ENCODE measurements at places on chromosomes 6 and 20.

GRCh38 chr6:7138921-7139358, 31.2 kb downstream of the RREB1 start:
- DNase-seq, result no peak

- DNase-seq, result no peak
Observed at GRCh38 chr6:116975600-116975999, 98.6 kb downstream of the RFX6 start.

DNA sequence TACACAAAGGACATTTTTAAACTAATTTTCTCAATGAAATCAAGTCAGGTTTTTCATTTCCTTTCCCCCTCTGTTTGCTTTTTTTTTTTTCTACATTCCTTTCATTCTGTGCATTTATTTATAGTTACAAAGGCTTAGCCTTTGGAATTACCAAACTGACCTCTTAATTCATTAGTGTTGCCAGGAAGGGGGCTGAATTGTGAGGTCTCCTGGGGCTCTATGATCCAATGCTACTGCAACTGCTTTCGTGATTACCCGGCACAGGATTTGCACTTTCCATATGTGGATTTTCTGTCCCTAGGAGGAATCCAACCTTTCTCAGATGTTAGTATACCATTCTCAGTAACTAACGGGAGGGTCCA, 35.3 kb downstream of the NEDD9 start:
- DNase-seq, result no peak

GRCh38 chr20:5313916-5314315, 2.8 kb downstream of the PROKR2 start:
- no peak for DNase-seq

DNA sequence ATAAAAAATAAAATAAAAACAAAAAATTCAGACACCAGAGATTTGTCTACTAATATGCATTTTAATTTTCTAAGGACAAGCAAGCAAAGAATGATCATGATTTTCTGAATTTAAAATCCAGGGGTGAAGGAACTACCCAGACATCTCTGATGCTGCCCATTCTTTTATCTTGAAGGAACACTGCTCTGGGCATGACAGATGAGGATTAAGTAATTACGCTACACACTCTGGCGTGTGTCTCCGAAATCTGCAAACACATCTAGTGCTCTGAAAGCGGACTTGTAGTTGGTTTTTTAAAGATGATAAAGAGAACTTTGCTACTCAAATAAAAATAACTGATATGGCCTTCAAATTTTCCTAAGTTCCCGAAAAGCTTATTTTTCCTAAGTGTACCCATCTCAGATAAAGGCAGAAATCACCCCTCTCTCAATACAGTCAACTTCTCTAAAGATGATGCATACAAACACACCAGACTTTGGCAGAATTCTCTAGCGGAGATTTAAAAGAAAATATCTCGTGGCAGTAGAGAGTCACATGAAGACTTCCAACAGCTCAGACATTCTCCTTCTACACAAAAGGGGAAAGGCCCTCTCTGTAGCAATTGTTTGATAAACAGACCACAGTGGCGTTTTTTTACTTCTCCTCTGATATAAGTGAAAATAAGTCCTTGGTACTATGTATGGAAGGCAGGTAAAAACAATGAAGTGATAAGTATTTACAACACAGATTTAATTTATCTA, 133.8 kb downstream of the BACH2 start:
- no peak for DNase-seq

DNA sequence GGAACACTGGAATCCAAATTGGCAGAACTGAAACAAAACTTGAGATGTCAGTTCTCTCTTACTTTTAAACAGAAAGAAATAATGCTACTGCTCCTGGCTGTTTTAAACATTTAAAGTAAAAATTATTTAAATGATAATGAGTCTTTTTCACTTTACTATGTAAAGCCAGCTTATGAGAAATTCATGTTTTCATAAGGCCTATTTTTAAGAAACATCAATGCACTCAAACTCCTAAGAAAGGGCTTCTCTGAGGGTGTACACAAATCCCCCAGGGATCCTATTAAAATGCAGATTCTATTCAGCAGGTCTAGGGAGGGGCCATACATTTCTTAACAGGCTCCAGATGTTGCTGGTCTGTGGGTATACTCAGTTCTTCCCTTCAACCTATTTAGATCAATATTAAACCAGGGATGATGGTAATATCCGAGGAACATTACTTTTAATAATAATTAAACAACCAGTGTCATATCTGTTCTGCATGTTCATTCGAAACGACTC, 2.3 kb downstream of the FERMT1 start:
- no peak for DNase-seq

GRCh38 chr6:1703923-1704322, 94.2 kb downstream of the FOXC1 start:
- no peak for DNase-seq

- no peak for DNase-seq
Observed at GRCh38 chr20:18066421-18067333, 9.0 kb upstream of the OVOL2 start.

DNA sequence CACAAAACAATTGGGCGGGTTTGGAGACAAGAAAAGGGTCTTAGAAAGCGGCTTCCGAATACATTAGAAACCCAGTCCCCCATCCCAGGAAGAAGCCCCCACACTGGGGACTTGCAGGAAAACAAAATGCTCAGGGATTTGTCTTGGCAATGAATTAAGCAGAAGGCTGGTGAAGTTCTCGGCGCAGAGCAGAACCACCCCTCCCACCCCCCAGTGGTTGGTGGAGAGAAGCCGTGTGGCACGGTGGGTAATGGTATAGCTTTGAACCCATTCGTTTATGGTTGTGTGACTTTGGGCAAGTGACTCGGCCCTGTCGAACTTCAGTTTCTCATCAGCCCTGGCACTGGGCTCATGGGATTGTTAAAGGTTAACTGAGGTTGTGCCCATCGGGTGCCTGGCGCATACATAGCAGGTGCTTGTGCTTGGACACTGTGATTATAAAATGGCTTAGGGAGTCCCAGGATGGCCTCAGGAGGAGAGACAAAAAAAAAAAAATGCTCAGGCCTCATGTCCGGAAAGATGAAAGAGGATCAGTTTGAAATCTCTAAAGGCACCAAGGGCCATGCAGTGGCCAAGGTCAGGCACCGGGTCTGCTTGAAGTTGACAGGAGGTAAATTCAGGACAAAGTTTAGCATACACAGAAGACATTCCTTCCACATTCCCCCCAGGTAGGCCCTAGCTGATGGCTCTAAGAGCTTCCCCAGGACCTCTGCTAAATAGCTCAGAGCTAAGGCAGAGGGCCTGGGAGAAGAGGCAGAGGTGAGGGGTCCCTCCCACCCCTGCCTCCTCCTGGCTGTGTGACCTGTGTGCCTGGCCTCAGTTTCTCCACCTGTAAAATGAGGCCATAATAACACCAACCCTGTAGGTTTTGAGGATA, 120.1 kb upstream of the PTPN1 start:
- no peak for DNase-seq

GRCh38 chr20:56429502-56429901, 17.4 kb downstream of the CASS4 start:
- no peak for DNase-seq

DNA sequence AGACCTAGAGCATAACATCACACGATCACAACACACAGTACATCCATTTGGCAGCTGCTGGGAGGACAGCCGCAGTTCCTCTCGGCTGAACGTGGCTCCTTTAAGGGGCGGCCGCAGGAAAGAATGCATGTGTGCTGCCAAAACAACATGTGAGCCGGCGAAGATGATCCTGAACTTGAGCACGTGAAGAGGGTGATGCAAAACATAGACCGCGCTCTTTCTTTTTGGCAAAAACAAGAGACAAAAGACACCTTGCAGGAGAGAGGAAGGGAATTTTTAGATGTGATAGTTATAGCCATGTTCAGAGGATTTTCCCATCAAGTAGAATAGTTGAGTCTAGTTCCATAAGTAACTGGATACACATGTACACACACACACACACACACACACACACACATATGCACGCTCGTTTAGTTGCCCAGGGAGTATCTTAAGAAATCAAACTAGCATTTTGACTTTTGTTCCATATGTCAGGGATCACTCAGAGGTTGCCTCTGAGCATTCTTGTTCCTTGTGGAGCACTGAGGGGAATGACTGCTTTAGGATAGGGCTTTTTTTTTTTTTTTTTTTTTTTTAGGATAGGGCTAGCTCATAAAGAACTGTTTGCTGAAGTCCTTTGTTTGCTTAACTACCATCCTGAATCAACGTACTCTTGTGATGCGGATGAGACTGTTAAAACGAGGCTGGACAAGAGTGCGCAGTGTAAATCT, 21.7 kb upstream of the RANBP9 start:
- DNase-seq, result no peak

GRCh38 chr20:25539742-25540672, 45.3 kb downstream of the NINL start:
- DNase-seq, result no peak
